Activated T-helper 17 cell treated with anti-CD3 and anti-CD28 coated beads, Interleukin-2, amount 50 U/mL, for 72 hours (primary cell): ENCODE measurements at places on chromosomes 7 and 10. TPM values are rescaled to one million over a fixed set of nuclear protein-coding genes. Genes with fewer than 3 reads are reported as not detected.

GRCh38 chr10:86486856-86487255 is 34.7 kb downstream of the WAPL start:
- ATAC-seq, result peak; percentile 75

GRCh38 chr7:27739301-27739908 is 557 bp upstream of the TAX1BP1 start:
- peak; percentile 35 for ATAC-seq

DNA sequence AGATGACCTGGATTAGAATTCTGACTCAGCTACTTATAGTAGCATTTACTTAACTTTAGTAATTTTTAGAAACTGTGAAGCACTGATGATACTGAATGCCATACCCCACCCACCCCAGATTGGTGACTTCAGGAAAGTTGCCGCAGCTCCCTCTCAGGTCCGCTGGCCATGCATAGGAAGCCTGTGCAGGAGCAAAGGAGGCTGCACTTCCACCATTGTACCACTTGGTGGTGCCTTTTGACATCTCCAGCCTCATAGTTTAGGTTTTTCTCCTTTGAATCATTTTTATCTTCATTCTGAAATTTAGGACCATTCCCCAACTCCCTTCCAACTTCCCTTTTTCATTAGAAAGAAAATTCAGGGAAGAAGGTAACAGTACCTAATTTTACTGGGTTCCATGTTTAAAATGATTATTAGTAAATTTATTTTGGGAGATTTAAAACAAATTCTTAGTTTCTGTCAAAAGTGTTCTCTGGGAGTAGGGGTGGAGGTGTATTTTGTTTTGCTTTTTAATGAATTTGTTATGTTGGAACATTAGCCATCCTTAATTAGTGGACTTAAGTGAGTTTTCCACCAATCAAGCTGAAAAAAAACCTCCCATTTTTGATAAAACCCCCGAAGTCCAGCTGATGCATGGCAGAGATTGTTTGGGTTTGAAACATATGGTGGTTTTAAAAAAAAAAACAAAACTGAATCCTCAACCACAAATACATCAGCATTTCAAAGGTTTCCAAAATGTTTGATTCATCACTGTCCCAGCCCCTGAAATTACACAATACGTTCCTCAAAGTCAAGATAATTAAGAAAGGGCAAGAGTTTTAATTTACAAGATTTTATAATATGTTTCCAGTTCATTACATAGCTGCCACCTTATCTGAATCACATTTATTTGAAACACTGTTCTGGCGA is 109.6 kb downstream of the WNT2 start:
- ATAC-seq, result peak; percentile 51

Gene INMT
- total RNA-seq, result 0.21 TPM

- no peak for ATAC-seq
These were observed 312.4 kb downstream of the CACNA2D1 start for GRCh38 chr7:82131215-82131614.

DNA sequence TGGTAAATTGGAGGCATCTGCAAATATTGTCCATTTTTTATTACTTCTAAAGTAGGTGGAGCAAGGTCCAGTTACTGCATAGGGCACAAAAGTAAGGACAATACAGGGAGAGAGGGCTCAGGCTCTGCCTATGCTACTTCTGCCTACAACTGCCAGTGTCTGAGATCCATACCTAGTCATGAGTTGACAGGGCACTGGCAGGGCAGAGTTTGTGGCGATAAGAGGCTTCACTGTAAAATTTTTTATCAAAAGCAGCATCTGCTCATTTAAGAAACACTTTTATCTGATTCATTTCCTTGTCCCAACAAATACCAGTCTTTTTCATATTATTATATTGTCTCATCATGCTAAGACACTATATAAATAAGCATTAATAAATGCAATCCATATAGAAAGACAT is 178.0 kb downstream of the LRRN3 start:
- ATAC-seq, result no peak

GRCh38 chr7:22373388-22373787 is 16.4 kb upstream of the RAPGEF5 start:
- ATAC-seq, result no peak

Gene MYL10
- not detected for total RNA-seq

Gene MSS51
- total RNA-seq, result 7.3 TPM

DNA sequence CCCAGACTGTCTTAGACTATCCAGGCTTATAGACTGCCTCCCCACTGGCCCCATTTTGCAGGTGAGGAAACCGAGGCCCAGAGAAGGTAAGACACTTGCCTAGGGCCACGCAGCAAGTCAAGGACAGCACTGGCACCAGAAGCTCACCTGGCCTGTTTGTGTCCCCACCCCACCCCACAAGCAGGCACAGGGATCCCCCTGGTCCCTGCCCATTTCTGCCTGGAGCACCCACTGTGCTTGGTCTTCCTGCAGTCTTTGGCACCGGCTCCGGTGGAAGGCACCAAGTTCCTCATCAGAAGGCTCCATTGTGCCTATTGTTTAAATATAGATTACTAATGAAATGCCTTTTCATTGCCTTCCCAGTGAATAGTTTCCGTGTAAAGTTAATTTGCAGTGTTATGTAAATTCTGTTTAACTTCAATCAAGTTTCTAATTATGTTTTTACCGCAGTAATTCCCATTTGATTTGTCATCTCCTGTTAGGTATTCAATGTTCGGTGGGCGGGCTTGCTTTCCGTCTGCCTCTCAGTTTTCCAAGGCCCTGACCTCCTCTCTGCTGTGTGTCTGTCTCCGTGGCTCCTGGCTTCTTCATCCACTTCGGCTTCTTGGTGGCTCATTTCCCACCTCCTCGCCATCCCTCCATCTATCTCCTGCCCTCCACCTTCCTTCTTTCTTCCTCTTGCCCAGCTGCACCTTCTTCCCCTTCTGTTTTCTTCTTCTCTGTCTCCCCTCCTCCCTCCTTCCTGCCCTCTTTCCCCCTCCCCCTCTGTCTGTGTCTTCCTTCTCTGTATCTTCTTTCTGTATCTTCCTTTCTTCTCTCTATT is 75.8 kb downstream of the ZMIZ1 start:
- no peak for ATAC-seq

GRCh38 chr7:26937939-26938623 is 73.7 kb upstream of the SKAP2 start:
- no peak for ATAC-seq

Gene BUD31
- 96.1 TPM for total RNA-seq

GRCh38 chr7:964401-965231 is 10.1 kb upstream of the ADAP1 start:
- no peak for ATAC-seq

Gene PLAC9
- not detected for total RNA-seq

Gene ZNF736
- total RNA-seq, result 23.7 TPM

Gene RASA4B
- 14.1 TPM for total RNA-seq

- ATAC-seq, result no peak
These were observed 11.6 kb downstream of the NKX2-3 start for GRCh38 chr10:99544322-99544721.

GRCh38 chr7:154591544-154591943 is 411.4 kb downstream of the PAXIP1 start:
- no peak for ATAC-seq

Gene MYO1G
- 316 TPM for total RNA-seq

GRCh38 chr7:73869011-73869798 is 8.2 kb downstream of the TMEM270 start:
- ATAC-seq, result no peak

Gene NXPH1
- total RNA-seq, result not detected

DNA sequence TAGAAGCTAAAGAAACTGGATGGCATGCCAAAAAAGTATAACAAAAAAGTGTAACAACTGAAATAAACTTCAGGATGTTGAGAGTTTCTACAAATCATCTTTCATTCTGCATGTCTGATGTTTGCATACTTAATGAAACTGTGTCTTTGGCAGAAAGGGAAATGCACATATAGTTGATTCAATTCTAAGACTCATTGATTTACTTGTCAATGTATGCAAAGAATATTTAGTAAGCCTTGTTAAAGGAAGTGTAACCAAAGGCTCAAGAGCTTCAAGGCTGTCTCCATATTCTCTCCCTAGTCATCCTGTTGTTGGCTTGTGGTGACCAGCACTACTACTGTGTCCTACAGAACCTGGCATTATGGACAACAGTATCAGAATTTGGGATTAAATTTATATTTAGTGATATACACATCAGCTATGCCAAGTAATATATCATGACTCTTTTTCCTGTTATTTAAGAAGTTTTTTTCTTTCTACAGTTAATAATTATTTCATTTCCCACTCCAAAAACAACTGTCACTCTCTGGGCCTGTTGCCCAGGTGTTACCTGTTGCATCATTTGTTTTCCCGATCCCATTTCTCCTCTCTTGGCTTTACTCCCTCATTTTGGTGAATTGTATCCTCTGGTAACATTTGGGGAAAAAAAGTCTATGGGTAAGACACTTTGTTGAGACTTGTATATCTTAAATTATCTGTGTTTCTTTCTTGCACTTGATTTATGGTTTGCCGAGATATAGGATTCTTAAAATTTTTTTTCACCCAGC is 226.6 kb upstream of the BMPER start:
- ATAC-seq, result no peak

- ATAC-seq, result no peak
These were observed 134.2 kb downstream of the CHN2 start for GRCh38 chr7:29328811-29329210.

GRCh38 chr7:108063520-108063933 is 60.6 kb upstream of the LAMB1 start:
- peak; percentile 11 for ATAC-seq

DNA sequence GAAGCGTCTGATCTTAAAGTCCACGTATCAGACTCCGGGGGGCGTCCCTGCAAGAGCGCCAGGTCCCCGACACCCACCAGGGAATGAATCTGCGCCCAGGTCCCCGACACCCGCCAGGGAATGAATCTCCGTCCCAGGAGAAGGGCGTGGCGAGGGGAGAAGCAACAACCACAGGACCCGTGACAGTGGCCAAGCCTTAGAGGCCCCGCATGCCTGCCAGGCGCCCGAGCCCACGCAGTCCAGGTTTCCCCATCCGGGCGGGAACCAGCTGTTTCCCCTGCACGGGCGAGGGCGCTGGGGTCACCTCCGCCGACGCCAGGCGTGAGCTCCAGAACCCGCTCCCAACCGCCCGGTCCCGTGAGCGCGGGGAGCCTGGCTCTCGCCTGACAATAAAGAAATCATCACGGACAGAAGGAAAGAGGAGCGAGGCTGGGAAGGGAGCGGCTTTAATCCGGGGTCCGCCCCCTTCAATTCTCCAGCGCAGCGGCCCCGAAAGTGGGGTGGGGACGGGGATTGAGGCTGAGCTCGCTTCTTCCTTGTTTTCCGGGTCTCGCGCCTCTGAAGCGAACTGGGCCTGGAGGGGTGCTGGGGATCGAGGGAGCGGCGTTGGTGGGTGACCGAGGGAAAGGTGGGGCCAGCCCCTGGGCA is 29.0 kb upstream of the BMS1 start:
- peak; percentile 34 for ATAC-seq

DNA sequence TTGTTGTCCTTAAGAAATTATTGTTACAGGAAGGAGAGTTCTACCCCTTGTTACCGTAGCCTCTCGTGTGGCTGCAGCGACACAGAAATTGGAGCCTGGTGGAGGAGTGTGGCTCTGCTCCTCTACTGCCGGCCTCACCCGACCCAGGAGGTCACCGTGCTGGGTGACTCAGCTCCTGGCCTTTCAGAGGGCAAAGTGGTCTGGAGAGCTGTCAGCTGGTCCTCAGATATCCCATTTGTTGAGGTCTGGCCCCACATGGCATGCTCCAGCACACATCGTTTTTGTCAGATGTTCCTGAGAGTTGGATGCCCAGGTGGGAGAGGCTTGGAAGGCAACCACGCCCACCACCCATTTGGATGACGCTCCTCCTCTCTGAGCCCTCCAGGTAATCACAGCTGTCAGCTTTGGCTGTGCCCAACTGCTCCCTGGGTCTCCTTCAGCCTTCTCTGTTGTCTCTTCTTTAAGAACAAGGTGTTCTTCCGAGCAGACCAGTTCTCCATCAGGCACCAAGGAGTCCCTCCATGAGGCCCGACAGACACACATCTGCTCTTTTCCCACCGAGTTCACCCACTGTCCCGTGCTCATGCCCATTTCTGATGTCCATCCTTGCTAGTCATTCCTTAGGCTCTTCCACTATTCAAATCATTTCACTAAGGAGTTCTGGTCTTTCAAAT is 80.3 kb downstream of the RAMP3 start:
- ATAC-seq, result no peak

Gene STOX1
- 0.39 TPM for total RNA-seq

GRCh38 chr7:1129431-1129830 is 30.6 kb downstream of the ZFAND2A start:
- ATAC-seq, result no peak

- ATAC-seq, result peak; percentile 57
These were observed 9.9 kb downstream of the INPP5A start for GRCh38 chr10:132547421-132547861.

GRCh38 chr10:1573334-1573969 is 163.9 kb downstream of the ADARB2 start:
- no peak for ATAC-seq

GRCh38 chr10:5547931-5548660 is 23.3 kb downstream of the CALML3 start:
- no peak for ATAC-seq

GRCh38 chr10:123986736-123987135 is 95.1 kb upstream of the CPXM2 start:
- ATAC-seq, result no peak

DNA sequence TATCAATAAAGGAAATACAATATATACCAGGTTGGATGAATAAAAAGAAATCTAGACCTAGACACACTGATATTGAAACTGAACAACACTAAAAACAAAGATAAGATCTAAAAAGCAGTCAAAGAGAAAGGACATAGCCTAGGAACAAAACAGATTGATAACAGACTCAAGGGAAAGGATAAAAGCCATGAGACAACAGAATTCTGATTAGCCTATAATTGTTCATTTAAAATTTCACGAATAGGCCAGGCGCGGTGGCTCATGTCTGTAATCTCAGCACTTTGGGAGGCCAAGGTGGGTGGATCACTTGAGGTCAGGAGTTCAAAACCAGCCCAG is 48.4 kb upstream of the FHIP2A start:
- ATAC-seq, result peak; percentile 44

GRCh38 chr10:98240524-98240923 is 27.5 kb downstream of the LOXL4 start:
- ATAC-seq, result no peak

GRCh38 chr10:120538091-120538490 is 81.1 kb downstream of the PLPP4 start:
- ATAC-seq, result no peak

- ATAC-seq, result no peak
These were observed 155.2 kb downstream of the MBL2 start for GRCh38 chr10:52617346-52617745.

DNA sequence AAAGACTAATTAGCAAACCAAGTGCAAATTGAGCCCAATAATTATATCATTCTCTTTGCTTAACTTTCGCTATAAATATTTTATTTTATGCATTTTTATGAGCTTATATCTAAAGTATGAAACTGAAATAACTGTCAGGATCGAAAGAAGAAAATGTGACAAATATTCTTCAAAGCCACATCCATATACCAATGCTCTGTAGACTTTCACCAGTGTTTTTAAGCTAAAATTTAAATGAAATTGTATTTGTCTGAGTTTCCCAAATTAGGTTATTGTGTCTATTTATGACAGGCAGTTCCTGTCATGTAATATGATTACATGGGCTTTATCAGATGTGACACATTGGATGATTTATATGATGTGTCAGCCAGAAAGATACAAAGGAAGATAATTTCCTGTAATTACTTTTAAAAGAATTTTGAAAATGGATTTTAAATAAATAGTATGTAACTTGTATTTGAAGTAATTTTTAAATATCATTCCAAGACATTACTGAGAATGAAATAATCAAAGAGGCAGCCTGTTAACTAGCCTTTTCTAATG is 317.9 kb upstream of the KLF6 start:
- no peak for ATAC-seq
